ENCODE measurements at places on chromosomes 13 and 19.

- no peak for DNase-seq
Measured at GRCh38 chr13:112056739-112057438, 10.1 kb upstream of the SOX1 start.

GRCh38 chr19:33647146-33647545 is 25.4 kb downstream of the CHST8 start:
- no peak for DNase-seq

DNA sequence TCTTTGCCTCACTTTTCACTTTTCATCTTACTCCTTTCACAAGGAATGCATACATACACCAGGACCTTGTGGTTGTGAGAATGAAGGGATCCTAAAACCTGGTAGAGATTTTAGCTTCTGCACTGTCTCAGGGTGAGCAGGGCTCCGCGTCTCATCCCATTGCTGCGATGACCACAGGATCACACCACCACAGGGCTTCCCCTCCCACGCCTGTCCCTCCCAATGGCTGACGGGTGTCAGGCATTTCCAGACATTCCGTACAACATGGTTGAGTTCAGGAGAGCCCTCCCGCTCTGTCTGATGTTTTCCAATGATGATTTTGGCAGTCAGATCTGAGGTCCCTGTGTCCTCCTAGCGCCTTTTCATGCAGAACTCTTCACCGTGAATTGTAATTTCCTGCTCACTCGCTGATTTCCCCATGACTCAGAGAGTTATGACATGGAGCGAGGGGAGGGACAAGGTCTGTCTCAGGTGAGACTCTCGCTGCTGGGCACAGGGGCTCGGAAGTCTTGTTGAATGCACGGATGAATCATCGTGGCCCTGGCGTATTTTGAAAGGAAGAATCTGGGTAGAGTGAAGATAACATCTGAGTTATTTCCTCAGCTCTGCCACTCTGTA is 102.8 kb downstream of the TEX29 start:
- DNase-seq, result no peak

DNA sequence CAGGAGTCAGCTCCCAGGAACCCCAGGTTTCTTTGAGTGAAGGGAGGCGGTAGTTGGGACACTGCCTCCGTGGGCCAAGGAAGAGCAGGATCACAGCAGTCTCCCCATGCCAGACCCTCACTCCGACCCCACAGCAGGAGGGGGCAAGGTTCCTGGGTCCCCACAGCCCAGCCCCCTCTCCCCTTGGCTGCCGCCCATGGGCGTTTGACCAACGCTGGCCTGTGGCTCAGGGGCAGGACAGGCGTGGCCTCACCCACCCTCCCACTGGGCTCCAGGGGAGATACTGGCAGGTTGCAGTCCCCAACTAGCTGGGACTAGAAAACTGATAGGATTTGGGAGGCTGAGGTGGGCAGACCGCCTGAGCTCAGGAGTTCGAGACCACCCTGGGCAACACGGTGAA is 9.2 kb downstream of the COPE start:
- no peak for DNase-seq

GRCh38 chr13:29791508-29791907 is 58.9 kb downstream of the UBL3 start:
- DNase-seq, result no peak
